ENCODE measurements at places on chromosomes 7 and 10. TPM values are rescaled to one million over a fixed set of nuclear protein-coding genes. Genes with fewer than 3 reads are reported as not detected.

GRCh38 chr10:101310529-101311184, 43.3 kb upstream of the BTRC start:
- DNase-seq: no peak

The NOS3 gene
- 5.5 TPM for polyA plus RNA-seq

GRCh38 chr7:132412435-132412834, 163.8 kb downstream of the PLXNA4 start:
- DNase-seq: no peak

The ST7 gene
- 16.2 TPM for polyA plus RNA-seq

The AKR1D1 gene
- 0.06 TPM for polyA plus RNA-seq

The BRAF gene
- polyA plus RNA-seq: 9.8 TPM

The GHITM gene
- polyA plus RNA-seq: 114 TPM

- DNase-seq: no peak
Observed at GRCh38 chr7:6032641-6033040, 1.5 kb downstream of the ANKRD61 start.

GRCh38 chr10:131959841-131960240, 21.9 kb downstream of the BNIP3 start:
- no peak for DNase-seq

DNA sequence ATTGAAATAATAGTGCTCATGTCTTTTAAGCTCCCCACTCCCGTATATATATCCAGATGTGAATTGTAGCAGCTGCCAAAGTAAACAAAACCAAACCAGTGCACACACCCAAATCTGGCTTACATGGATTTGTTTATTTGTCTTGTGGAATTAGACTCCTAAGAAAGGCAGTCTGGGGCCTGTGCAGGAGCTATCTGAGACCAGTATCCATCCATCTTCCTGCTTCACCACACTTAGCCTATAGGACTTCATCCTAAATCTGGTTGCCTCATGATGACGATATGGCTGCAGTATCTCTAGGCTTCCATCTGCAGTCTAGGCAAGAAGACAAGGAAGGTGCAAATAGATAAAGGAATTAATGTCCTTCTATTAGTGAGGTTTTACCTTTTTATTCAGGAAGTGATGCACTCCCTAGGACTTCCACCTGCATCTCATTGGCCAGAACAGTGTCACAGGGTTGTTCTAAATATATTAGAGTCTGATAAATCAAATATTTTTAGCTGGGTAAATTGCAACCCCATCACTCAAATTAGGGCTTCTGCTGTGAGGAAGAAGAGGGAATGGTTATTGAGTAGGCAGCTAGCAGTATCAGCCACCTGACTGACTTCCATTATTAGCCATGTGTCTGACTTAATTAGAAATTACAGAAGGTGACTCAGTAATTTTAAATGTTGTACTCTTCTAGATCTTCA, 6.0 kb downstream of the WIPF3 start:
- DNase-seq: no peak

GRCh38 chr7:81761821-81762220, 8.0 kb downstream of the HGF start:
- no peak for DNase-seq

GRCh38 chr7:139284252-139284896, 53.3 kb downstream of the UBN2 start:
- no peak for DNase-seq

DNA sequence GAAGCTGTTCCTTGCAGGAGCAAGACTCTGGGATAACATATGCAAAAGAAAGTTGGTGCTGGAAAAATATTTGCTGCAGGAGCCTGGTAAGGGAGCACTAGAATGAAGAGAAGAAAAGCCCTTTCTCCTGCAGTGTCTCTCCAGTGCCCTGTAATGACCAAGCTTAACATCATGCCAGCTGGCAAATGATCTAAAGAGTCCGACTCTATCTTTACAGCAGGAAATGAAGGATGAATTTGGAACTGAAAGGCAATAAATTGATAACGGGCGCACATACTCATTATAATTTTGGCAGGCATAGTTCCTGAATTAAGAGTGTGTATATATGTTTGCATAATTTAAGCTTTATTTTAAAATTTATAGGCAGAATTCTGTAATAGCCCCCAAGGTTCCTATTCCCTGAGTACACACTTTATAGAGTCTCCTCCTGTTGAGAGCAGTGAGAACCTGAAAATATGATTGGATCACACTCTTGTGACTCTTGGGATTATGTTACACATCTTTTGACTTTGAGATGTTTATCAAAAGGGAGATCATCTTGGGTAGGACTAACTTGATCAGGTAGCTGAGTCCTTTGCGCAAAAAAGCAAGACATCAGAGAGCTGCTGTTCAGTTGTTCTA, 299.0 kb upstream of the MBL2 start:
- DNase-seq: no peak

GRCh38 chr7:10584886-10585285, 388.8 kb upstream of the PHF14 start:
- no peak for DNase-seq

DNA sequence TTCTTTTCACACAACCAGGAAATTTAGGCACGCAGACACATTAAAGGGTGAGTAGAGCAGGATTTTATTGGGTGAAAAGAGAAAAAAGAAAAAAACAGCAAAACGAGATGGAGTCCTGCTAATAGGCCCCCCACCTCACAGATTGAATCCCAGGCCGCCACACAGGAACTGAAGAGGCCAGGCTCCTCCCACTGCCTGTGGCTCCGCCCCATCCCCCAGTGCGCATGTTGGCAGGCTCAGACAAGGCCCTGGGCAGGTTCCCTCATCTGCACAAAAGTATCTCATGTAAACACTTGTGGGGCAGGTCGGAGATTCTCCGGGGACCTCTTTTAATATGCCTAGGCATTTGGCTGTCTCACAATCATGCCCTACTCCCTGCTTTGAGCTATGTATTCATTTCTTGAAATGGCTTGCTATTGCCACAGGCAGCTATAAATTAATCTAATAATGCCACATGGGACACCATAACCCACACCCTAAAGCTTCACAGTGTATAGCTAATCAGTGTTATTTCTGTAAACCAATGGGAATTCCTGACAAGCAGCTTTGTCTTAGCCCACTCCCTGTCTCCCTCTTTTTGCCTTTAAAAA, 76.2 kb upstream of the KIF5B start:
- no peak for DNase-seq

- no peak for DNase-seq
Observed at GRCh38 chr7:31101544-31101943, 49.4 kb downstream of the ADCYAP1R1 start.

GRCh38 chr7:133730360-133730759, 396.8 kb upstream of the LRGUK start:
- no peak for DNase-seq

- no peak for DNase-seq
Observed at GRCh38 chr10:36578306-36578705, 547.1 kb upstream of the ANKRD30A start.

DNA sequence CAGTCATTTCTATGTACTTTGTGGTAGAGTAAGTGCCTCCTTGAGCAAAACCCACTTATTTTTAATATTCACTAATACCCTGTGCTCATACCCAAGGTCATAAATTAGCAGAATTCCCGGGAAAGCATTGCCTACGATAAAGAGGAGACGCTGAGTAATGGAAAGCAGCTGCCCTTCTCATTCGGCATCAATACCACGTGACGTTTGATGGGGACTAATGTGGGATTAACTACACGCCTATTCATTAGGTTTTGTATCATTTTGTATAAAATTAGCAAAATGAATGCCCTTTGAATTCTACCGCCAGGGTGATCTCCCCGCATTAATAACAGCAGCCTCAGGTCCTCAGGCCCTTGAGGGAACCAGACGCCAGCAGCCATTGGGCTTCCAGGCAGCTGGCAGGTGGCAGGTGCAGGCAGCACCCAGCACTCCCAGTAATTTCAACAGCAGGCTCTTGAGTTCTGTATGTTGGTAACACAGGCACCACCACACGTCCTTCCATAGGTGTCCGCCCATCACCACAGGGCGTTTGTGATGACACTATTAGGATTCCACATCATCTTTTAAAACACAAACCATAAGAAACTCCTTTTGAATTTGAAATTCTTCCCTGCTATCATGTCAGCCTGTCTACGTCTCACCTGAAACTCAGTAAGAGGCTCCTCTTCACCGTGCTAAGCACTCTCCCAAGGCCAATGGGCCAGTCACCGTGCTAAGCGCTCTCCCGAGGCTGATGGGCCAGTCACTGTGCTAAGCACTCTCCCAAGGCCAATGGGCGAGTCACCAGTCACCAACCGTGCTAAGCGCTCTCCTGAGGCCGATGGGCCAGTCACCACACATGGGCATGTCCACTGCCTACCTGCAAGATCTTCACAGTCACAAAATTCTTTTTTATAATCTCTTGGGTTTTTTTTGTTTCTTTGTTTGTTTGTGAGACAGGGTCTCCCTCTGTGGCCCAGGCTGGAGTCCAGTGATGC, 509.4 kb downstream of the PTPRN2 start:
- DNase-seq: no peak

The SPDYE3 gene
- 5.7 TPM for polyA plus RNA-seq

The ENKUR gene
- 0.22 TPM for polyA plus RNA-seq

GRCh38 chr7:131052285-131052904, 275.3 kb upstream of the MKLN1 start:
- no peak for DNase-seq

- no peak for DNase-seq
Observed at GRCh38 chr10:11305825-11306593, 288.3 kb downstream of the CELF2 start.

The PODXL gene
- 75.3 TPM for polyA plus RNA-seq

DNA sequence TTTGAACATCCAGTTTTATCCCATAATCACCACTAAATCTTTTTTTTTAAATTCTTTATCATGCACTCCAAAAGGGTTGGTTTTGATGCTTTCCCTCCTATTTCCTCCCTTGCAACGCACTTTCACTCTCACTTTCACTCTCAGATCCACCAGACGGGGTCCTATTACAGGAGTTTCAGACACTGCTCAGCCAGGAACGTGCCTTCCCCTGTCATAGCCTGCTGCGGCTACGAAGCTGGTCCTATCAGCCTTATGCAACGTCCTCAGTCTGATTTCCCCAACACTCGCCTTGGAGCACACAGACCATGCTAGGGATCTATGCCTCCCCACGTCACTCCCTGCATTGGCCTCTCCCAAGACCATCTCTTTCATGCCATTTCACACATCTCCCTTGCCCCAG, 23.4 kb downstream of the ZPBP start:
- DNase-seq: no peak

DNA sequence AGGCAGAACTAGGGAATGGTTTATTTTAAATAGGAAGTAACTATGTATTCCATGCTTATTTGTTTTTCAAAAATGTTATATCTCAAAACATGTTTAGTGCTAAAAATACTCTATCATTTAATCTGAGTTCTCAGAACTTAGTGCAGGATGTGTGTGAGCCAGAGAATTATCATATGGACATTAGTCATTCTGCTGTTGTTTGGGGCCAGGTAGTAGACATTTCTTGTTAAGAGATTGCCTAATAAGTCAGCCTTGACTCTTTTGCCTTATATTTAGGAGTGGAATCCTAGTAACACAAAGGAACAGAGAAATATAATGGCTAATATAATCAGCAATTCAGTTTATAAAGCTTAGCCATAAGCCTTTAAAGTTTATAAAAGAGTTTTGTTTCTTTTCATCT, 149.8 kb downstream of the CCSER2 start:
- no peak for DNase-seq

Data from forelimb muscle (tissue), 1 donor.